ENCODE measurements at places on chromosomes 1 and 21.

- DNase-seq: no peak
Measured at GRCh38 chr1:214664651-214665433, 61.8 kb downstream of the CENPF start.

- no peak for DNase-seq
Measured at GRCh38 chr1:208326033-208326432, 81.8 kb upstream of the PLXNA2 start.

DNA sequence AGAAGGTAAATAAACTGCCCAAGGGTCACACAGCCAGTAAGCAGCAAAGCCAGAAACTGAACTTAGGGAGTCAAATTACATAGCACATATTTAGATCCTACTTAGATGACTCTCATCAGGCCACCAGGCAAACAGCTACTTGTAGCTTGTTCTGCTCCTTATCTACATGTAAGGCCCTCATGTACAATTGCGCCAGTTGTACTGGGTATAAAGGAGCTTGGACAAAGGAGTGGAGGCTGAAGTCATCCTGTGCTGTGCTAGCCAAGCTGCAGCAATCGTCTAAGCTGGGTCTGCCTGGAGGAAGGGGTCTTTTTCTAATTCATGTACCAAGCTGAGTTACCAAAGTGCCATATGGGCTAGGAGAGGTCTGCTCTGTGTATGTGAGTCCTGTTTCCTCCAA is 12.8 kb downstream of the ETNK2 start:
- DNase-seq: no peak

DNA sequence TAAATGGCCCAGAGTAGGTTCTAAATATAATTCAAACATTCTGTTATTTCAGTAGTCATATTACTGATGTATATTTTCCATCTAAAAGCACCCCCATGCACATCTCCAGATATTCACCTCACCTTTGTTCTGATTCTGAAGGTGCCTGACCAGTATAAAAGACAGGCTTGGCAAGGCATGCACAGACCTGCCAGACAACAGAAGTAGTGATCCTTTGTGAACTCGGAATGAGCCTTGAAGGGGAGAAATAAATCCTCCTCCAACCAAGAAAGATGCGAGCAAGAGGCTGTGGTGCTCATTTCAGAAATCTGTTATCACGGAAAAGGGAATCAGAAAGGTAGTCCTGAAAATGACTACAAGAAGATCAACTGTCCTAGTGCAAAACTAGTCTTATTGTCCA is 287.3 kb downstream of the VAV3 start:
- DNase-seq: no peak

DNA sequence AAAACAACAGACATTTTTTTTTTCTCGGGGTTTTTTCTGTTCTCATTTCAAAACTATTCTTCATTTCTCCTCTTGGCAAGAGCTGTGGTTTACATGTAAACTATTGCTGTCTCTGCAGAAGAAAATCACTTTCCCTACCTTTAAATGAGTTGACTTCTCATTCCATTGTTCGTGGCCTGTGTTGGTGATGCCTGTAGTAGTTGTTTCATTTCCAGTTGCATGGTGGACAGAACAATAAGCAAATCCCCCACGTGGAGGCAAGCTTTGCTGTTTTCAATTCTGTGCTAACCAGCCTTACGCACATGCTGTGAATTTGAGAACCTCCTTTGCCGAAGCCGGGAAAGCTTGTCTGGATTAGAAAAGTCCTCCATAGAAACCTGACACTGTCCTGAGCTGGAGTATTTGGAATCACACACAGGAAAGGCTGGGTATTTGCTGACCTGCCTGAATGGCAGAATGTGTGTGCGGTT is 26.2 kb upstream of the MAP3K7CL start:
- no peak for DNase-seq

GRCh38 chr1:40014812-40015594 is 25.5 kb upstream of the CAP1 start:
- DNase-seq: no peak

DNA sequence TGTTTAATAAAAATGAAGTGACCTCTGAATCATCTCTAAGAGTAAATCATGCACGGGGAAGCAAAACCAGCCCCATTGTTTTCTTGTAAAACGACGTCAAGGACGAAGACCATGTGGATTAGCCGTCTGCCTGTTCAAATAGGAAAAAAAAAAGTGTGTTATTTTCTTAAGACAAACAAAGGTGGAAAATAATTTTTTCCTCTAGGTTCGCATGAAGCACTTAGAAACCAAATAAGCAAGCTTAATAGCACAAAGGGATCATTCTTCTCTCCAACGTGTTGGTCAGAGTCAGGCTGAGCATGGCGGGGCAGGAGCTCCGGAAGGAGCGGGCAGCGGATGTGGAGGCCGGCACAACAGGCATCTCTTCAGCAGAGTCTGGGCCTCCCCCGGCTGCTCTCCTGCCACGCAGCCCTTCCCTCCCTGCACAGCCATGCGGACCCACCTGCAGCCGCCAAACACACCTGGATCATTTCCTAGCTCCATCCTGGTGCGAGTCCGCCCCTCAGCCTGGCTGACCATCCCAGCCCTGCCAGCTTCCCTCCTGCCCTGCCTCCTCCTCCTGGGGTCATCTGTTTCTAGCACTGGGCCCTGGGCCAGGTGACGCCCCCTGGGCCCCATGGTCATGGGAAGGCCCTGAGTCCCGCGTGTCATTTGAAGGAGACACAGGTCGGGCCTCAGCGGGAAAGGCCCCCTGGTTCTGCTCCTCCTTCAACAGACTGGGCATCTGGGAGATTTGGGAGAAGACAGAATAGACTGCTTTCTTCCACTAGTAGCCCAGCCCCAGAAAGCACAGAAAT is 40.2 kb downstream of the MX1 start:
- DNase-seq: no peak

DNA sequence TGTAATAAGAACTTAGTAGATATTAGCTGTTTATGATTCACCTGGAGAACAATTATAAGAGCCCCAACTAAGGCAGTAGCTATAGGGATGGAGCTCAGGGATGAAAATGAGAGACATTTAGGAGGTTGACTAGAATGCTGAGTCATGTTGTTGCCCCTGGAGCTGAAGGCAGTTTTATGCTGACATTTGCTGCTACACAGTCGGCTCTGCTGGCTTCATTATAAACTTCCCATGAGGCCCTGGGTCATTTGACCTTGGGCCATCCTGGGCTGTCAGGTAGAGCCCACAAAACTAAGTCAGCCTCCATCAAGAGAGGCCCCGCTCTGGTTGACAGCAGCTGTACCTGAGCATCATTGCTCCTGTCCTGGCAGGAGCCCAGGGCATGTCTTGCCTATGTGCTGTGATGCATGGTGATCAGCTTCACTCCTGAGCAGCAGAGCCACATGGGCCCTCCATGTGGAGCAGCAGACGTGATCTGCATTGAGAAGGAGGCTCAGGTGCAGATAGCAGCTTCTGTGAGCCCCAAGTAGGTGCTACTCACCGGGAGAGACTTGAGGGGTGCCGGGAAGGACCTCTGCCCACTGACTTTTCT is 112.4 kb downstream of the TBX19 start:
- no peak for DNase-seq

DNA sequence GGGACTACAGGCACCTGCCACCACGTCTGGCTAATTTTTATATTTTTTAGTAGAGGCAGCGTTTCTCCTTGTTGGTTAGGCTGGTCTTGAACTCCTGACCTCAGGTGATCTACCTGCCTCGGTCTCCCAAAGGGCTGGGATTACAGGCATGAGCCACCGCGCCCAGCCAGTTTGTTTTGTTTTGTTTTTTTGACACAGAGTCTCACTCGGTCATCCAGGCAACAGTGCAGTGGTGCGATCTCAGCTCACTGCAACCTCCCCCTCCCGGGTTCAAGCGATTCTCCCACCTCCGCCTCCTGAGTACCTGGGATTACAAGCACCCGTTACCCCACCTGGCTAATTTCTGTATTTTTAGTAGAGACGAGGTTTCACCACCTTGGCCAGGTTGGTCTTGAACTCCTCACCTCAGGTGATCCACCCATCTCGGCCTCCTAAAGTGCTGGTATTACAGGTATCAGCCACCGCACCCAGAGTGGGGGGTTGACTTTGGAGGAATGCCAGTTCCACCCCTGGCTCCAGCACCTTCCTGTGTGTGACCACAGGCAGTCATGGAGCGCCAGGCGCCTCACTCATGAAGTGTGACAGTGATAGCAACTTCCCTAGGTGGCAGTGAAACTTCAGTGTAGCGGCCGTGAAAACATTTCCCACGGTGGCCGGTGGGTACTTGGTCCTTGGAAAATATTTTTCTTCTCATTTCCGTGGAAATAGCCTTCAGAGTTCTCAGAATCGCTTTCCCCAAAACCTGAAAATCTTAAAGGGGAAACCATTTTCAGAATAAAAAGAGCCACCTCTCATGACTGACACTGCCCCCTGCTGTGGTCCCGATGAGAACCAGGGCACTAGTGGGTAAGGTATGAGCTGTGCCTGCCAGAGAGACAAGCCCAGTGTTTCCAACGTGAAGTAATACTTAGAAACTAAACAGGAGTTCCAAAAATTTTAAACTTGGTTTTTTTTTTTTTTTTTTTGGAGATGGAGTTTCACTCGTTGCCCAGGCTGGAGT is 48.6 kb downstream of the WDR4 start:
- DNase-seq: no peak

DNA sequence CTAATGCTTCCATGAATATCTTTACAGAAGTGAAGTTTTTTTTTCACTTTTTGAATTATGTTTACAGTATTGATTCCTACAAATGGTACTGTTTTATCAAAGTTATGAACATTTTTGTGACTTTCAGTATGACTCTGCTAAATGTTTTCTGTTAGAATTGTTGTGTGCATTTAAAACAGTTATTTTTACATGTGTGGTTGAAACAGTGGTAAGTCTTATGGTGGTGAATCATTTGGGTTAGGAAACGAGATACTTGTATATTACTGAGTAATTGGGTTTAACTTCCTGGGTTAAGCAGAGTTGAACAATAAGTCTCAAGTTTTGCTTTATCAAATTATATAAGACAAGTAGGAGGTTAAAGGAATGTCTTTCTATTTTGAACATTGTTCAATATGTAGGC is 66.8 kb downstream of the VPS13D start:
- no peak for DNase-seq

DNA sequence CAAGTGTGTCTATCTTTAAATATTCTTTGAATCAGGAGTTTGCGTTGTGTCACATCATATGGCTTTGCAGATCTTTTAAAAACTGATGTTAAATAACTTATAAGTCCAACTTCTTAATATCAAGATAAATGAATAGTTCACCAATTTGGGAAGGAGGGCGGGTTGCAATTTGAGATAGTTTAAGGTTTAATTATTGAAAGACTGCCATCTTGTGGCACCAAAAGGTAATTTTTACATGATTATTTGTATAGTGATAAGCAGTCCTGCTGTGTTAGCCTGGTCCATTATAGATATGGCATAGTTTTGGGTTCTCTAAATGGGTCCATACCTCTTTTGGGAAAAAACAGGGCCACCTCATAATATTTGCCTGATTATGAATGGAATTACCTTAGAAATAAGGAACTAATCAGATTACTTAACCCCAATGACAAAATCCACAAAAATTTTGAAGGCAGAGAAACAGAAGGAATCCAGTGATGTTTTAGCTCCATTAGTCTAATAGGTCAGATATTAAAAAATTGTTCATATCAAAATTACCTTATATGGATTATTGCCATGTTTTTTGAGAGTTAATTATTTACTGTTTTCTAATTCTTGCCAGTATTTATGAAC is 64.3 kb downstream of the PRKAA2 start:
- no peak for DNase-seq

- peak; percentile 57 for DNase-seq
Measured at GRCh38 chr1:53328009-53328461, at the start of gene LRP8. Gene LRP8, minus strand, starts transcription at chr1:53328070. Its CDS starts 158 bp downstream, at chr1:53327912.

GRCh38 chr1:217274927-217275654 is 355.8 kb downstream of the GPATCH2 start:
- no peak for DNase-seq

- no peak for DNase-seq
Measured at GRCh38 chr1:110339407-110340206, 430 bp downstream of the RBM15 start.

GRCh38 chr1:45998020-45998617 is 134.3 kb downstream of the PIK3R3 start:
- no peak for DNase-seq

DNA sequence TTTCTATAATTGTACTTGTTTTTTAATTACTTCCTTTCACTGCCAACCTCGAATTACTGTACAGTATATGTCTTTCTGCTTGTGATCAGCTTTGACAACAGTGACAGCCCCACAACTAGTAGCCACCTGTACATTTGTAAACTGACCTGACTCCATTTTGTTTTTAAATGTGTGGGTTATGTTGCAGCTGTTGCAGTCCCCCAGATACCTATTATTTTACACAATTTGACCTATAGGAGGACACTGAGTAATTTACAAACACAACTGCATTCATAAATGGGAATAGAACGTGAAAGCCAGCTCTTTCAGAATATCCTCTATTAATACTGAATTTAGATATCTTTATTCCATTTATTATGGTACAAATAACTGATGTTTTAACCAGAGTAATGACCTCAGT is 2.5 kb upstream of the VAMP3 start:
- DNase-seq: no peak

DNA sequence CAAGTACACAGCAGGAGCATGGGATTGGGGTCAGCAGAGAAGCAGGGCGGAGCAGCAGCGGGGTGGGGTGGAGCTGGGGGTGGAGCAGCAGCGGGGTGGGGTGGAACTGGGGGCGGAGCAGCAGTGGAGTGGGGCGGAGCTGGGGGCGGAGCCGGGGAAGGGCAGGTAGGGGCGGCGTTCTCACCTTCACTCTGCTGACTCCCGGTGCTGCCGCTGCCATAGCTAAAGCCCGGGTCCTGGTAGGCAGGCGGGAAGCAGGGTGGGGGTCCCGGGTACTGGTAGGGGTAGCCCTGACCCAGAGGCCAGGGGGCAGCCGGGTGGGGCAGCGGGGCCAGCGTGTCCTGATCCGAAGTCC is 6.7 kb downstream of the TAS1R3 start:
- no peak for DNase-seq

DNA sequence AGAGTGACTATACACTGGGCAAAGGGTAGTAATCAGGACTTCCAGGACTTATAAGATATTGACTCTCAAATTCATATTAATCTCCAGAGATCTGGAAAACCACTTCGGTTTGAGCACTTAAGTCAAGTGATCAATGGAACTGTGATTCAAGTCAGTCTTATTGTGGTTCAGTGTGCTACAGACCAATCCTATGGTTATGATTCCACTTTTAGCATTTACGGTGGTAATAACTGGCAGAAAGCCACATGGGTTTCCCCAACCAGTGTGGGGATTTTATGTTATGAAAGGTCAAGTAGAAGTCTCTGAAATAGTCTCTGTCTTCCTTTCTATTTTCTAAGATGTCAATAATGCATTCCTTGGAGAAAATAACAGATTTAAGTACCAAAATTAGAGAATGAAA is 151.3 kb upstream of the NEGR1 start:
- DNase-seq: no peak

GRCh38 chr1:54227891-54228310 is 27.9 kb downstream of the MRPL37 start:
- no peak for DNase-seq

- no peak for DNase-seq
Measured at GRCh38 chr1:39127513-39127912, 77.0 kb upstream of the MACF1 start.

GRCh38 chr1:53477651-53478501 is 18.7 kb downstream of the DMRTB1 start:
- no peak for DNase-seq
